ENCODE measurements at places on chromosomes 1 and 21.

GRCh38 chr1:228737601-228738041 is 2.3 kb downstream of the RHOU start:
- no peak for DNase-seq

GRCh38 chr1:236123563-236123962 is 18.8 kb upstream of the GPR137B start:
- DNase-seq: no peak

DNA sequence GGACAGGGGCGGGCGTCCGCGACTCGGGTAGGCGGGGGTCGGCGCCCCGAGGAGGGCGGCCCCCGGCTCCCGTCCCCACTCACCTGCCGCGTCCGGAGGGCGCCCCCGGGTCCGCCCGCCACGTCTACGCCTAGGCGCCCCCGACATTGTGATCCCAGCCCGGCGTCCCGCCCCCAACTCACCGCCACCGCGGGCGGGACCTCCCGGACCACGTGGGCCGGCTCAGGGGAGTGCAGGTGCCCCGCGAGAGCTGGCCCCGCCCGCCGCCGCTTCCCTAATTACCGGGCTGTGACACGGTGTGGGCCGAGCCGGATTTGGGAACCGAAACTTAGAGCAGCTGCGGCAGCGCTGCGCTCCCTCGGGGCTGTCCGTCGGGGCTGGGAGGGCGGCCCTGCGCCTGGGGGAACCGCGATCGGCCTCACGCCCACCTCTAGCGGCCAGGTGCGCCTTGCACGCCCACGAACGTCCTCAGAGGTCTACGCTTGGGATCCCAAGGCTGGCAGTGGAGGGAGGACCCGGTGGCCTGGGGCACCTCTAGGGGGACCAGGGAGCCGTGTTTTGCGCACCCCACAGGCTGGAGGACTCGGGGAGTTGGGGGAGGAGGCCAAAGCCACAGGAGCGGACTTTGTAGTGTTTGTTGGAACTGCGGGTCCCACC is 521 bp upstream of the NADK start:
- DNase-seq: peak; percentile 75

GRCh38 chr1:106621853-106622252 is 434.6 kb upstream of the PRMT6 start:
- no peak for DNase-seq

DNA sequence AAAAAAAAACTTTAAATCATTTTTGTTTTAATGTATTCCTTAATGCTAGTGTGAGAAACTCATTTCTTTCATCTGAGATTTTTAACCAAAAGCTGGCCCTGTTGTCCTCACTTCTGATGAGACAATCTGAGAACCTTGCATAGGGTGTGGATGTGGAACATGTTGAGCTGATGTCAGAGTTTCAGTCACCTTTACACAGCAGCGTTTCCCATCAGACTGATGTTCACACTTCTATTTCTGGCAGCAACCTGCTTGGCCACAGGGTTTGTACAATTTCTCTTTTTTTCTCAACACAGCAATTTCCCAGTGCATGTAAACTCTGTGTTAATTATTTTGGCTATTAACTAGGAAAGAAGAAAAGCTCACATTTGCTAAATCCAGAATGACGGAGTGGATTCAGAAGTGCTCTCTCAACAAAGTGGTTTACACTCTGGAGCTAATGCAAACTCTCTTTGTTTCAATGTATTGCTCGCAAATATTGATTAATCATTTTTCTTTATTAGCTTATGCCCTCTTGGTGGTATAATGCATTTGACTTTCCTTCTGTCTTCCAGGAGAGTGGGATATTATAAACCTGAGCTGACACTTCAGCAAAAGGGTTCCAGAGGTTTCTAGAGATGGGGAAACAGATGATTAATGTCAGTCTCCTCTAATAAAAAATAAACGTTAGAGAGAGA is 70.5 kb upstream of the HSPA13 start:
- no peak for DNase-seq

DNA sequence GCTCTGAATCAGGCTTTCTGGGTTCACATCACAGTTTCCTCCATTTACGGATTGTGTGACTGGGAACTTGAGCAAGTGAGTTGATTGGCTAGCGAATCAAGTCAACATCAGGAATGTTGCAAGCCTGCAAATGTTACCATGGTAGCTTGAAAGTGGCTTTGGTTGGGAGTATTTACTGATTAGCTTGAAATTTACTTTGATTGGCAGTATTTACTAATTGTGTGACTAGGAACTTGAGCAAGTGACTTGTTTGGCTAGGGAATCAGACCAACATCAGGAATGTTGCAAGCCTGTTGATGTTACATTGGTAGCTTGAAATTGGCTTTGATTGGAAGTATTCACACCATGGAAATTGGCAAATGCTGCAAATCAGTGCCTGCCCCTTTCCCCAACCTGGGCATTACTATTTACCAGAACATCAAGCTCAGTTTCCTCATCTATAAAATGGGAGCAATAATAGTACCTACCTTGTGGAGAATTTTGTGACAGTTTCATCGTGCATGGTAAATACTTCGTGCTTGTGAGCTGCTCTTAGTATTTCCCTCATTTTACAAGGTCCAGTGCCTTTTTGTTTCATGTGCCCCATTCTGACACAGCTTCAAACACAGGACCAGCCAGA is 23.1 kb upstream of the B3GALNT2 start:
- no peak for DNase-seq

DNA sequence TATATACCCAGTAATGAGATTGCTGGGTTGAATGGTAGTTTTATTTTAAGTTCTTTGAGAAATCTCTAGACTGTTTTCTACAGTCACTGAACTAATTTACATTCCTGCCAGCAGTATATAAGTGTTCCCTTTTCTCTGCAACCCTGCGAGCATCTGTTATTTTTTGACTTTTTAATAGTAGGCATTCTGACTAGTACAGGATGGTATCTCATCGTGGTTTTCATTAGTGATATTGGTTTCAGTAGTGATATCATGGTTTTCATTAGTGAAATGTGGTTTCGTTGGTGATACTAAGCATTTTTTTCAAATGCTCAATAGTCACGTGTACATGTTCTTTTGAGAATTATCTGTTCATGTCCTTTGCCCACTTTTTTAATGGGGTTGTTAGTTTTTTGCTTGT is 316.8 kb downstream of the PTBP2 start:
- DNase-seq: no peak

DNA sequence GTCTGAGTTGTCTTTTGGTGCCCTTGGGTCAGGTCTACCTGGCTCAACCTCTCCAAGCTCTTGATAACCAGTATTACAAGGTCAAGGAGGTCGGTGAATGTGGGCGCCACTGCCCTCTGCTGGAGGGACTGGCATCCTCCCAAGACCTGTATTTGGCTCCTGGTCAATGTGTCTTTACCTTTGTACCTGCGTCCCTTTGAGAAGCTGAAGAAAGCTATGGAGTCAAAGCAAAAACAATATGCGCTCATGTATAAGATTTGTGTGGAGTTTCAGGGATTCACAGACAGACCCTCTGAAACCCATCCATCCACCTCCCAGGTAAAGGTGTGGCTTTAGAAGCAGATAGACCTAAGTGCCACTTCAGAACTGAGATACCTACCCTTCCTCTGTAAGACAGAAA is 61.8 kb upstream of the NBL1 start:
- DNase-seq: peak; percentile 73

DNA sequence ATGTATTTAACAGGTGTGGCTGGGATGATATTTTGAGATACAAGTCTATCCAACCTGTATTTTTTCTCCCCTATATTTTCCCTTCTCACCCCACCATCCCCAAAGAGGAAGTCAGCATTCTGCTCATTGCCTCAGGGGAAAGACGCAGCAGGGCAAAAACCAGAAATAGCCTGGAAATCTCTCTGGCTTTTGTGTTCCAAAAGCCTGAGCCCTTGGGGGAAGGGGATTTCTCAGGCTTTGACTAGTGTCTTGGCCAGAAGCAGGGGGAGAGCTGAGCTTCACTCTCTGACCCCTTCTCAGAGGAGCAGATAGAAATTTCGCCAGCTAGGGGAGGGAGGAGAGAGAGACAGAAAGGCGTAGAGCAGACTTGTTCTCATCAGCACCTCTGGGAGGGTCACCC is 244.7 kb downstream of the RRAGC start:
- no peak for DNase-seq

GRCh38 chr1:41799723-41800122 is 119.0 kb downstream of the HIVEP3 start:
- no peak for DNase-seq

- no peak for DNase-seq
Measured at GRCh38 chr1:47921935-47922415, 75.2 kb downstream of the TRABD2B start.

DNA sequence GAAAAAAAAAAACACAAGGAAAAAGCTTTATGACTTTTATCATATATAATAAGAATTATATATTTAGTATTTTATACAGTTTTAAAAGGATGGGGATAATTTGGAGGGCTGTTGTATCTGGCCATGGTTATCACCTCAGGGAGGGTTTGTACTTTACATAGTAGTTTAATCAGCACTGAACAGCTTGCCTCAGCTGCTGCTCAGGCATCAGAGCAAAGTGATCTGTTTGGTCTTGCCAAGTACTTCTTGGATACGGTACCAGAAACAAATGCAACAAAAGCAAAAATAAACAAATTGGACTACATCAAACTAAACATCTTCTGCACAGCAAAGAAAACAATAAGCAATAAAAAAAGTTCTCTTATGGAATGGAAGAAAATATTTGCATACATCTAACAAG is 2.6 kb upstream of the SPTA1 start:
- no peak for DNase-seq

DNA sequence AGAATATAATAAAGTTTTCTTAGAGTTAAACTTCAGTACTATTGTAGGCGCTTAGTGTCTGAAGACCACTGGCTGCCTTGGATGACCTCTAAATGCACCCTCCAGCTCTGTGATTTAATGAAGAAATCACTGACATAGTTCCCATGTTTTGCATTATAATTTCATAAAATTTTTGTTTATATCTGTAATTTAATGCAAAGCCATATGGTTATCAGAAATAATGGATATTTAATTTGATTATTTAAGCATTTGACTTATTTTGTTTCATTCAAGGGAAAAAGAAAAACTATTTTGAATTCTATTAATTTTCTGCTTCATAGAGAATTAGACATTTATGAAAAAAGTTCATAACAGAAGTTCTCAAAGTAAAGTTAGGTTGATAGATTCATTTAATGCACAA is 18.6 kb downstream of the CRB1 start:
- no peak for DNase-seq

DNA sequence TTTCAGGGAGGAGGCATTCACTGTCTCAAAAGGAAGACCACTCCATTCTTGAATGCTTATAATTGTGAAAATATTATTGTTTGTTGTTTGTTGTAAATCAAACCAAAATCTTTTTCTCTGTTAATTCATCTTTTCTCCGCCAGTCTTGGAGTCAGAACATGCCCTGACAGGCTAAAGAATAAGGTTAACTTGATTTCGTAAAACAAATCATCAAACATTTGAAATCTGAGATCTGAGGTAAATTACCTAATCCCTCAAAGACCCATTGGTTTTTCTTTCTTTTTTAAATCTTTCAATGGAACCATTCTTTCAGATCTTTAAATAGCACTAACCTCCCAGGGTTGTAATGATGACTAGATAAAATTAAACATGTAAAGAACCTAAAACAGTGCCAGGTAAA is 430.1 kb upstream of the PTBP2 start:
- DNase-seq: no peak

DNA sequence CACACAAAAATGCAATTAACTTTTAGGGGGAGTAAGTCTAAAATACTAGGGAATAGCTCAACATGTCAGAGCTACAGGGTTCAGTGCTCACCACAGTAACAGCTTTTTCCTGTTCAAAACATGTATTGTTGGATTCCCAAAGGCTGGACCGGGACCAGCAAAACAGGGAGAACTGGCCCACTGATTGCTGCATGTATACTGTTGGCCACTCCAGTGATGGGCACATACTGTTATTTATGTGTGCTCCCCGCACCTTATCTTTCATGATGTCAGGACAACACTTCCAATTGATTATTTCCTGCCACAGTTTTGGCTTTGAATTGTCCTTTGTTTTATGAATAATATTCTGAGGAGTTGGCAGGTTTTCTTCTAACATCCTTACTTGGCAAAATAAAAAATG is 50.7 kb downstream of the HMGB4 start:
- DNase-seq: no peak

DNA sequence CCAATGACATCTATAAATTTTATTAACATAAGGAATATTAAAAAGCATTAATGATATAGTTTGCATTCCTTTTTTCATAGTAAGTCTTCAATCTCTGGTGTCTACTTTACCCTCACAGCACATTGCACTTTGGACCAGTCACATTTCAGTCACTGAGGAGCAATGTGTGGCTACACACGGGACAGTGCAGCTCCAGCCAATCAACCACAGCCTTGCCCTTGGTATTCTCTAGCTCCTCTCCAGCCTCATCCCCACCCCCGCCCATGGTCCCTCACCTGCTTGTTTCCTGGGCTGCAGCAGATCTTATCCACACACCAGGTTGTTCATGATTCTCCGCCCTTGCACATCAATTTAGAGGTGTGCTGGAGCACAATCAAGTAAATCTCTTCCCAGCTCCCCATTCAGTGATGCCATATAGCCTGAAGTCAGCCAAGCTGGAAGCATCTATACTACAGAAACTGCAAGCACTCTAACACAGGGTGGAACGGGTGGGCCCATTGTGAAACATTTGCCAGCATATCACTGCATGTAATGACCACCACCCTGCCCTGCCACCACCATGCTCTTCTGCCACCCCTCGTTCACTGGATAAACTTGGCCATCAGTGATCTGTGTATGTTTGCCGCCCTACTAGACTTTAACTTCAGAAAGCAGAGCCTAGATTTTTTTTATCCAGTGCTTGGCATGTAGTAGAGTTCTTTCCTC is 93.0 kb upstream of the SLC44A3 start:
- no peak for DNase-seq

- DNase-seq: no peak
Measured at GRCh38 chr1:9195651-9196050, 38.9 kb upstream of the H6PD start.

DNA sequence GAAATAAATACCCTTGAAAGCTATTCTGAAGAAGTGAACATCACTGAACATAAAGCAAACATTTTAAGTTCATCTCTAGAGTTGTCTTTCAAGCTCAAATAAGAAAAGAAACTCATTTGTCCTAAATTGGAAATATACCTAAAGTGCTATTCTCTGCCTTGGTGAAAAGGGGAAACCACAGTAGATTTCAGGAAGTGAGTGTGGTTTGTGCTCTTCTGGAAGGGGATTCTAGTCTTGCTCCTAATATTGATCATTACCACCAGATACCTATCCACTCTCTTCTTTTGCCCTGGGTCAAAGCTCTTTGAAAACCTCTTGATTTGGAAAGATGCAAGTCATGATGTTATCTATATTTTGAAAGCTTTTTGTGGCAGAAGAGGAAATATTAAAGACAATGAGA is 798.1 kb downstream of the ADGRL2 start:
- no peak for DNase-seq

Data from activated T-cell treated with anti-CD3 and anti-CD28 coated beads for 4 hours (primary cell).